ENCODE measurements at places on chromosomes 2 and 18.

DNA sequence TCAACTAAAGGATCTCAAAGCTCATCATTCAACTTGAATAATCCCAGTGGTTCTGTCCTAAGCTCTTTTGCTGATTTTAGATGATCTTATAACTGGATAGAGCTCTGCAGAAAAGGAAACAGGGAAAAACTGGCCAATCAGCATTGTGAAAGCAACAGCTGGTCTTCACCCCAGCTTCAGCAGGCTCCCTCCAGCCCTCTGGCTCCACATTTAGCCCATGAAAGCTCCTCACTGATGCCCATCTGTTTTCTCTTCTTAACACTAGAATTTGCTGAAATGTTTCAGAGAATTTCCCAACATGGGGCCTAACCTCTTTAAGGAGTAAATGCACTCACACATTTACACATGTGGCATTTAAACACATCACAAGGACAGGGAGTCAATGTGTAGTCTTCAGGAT lies 223.3 kb downstream of the CNTNAP5 start:
- DNase-seq = no peak

- no peak for DNase-seq
Observed at GRCh38 chr2:190840569-190841172, 40.0 kb upstream of the GLS start.

- DNase-seq = no peak
Observed at GRCh38 chr2:113240150-113240914, 38.4 kb downstream of the PAX8 start.

- no peak for DNase-seq
Observed at GRCh38 chr2:16625201-16625729, 40.4 kb downstream of the CYRIA start.

Measured in T-cell (primary cell).